ENCODE measurements at places on chromosomes 12 and 14.

- peak; percentile 17 for DNase-seq
Observed at GRCh38 chr14:99035712-99036610, 236.0 kb downstream of the BCL11B start.

DNA sequence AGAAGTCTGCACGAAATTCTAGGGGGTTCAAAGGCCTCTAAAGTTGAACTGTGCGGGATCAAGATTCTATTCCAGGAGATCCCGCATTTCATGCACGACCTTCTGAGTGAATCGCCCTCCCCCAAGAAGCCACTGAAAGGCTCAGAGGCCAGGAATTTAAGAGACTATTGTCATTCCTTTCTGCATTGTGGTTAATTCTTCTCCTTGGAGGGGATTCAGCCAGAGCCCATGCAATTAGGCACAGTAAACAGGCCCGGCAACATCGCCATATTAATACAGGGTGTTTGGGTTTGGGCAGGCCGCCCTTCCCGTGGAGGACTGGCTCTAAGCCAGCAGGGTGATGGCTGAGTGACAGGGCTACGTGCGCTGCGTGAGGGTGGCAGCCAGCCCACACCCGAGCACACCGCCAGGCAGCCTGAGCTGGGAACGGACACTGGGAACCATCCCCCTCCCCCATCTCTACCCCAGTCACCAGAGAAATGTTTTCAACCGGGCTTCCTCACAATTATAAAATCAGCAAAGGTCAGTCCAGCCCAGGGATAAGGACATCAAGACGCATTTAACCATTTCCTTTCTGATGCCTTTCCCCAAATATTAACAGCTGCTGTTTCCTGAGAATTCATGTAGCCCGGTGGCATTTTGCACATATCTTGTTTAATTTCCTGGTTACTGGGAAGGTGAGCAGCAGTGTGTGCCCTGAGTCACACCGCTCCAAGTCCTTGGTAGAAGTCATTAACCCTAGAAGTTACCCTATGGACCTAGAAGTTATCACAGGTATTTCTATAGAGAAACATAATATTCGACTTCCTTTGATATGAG is 12.5 kb downstream of the EGLN3 start:
- no peak for DNase-seq

- DNase-seq: no peak
Observed at GRCh38 chr12:111503116-111503515, 96.0 kb downstream of the ATXN2 start.

- DNase-seq: no peak
Observed at GRCh38 chr12:51814311-51815088, 34.0 kb downstream of the FIGNL2 start.

DNA sequence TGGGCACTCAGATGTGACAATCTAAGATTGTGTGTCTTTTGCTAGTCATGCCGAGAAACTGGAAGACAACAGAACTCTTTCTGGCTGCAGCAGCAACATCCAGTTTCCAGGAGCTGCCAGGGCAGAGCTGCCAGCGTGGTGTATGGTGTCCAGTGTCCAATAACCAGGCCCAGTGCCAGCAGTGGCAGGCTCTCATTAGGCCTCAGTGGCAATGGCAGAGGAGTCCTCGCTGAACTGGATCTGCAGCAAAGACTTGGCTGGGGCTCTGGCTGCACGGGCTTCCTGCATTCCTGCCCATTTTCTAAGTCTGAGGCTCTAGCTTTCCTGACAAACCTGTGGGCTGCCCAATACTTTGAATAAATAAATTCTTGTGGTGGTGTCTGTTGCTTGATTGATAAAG is 26.2 kb upstream of the PPM1A start:
- DNase-seq: no peak

DNA sequence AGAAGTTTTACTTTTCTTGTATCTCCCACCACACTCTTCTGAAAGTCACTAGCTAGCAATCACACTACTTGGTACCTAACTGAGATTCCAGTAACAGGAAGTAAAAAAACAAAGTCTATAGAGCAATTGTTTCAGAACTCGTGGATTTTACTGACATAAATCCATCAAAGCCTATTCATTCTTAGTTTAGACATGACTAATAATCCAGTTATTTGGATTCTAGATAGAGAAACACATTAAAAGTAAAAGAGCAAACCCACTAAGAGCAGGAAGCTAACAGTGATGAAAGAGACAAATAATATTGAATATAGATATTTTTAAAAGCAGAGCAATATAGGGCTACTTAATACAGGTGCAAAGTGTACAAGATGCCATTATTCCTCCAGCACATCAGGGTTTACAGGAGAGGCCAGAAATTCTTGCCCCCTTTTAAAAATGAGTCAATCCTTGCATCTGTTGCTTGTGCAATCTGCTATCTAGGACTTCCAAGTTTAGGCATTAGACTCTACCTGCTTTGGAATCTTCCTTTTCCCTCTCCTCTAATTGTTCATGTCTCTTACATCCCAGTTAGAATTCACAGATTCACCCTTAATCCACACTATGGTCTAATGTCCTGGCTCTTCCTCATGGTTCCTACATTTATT is 6.0 kb downstream of the HEATR5A start:
- no peak for DNase-seq

- DNase-seq: no peak
Observed at GRCh38 chr14:55688566-55688965, 108.6 kb downstream of the KTN1 start.
